ENCODE measurements at places on chromosomes 16 and 17. TPM values are rescaled to one million over a fixed set of nuclear protein-coding genes. Genes with fewer than 3 reads are reported as not detected.

The CCL4L2 gene
- total RNA-seq, result 0.42 TPM

The ST6GALNAC1 gene
- 42.9 TPM for total RNA-seq

The CBX4 gene
- total RNA-seq, result 50.5 TPM

The KRT32 gene
- not detected for total RNA-seq

The PPY gene
- not detected for total RNA-seq

The KRT39 gene
- total RNA-seq, result not detected

The HS3ST3A1 gene
- 12.0 TPM for total RNA-seq

The GNG13 gene
- not detected for total RNA-seq

The PDIA2 gene
- total RNA-seq, result 0.67 TPM

The CASKIN1 gene
- total RNA-seq, result 4.5 TPM

The ABCC12 gene
- not detected for total RNA-seq

The IL34 gene
- 0.25 TPM for total RNA-seq

The GP2 gene
- total RNA-seq, result 5.9 TPM

The C1QTNF1 gene
- total RNA-seq, result 0.09 TPM

The TNFRSF13B gene
- 0.31 TPM for total RNA-seq

The MFAP4 gene
- total RNA-seq, result 0.24 TPM

The MFSD6L gene
- not detected for total RNA-seq

The SOST gene
- total RNA-seq, result not detected

The SULT1A2 gene
- total RNA-seq, result 1.2 TPM

The GUCY2D gene
- total RNA-seq, result not detected

Measured in K562 (cell line).